ENCODE measurements at places on chromosomes 1 and 21.

DNA sequence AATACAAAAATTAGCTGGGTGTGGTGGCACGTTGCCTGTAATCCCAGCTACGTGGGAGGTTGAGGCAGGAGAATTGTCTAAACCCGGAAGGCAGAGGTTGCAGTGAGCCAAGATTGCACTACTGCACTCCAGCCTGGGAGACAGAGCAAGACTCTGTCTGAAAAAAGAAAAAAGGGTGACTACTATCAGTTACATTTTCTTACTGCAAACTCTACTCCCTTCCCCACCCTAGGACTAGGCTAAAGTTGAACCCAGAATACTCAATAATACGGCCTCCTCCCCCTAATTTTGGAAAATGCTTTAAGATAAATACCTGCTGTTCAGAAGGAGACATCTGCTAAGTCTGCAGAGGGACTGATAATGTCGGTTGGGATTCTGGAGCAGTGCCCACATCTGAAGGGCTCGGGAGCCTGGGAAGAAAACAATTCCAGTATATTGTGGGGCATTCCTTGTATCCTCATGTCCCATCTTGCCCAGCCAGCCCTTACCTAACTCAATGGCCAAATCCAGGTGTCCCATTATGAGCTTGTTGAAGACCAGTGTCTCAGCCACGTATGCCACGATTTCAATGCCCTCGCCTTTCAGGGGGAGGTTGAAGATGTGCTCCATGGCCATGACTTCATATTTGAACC lies 89.7 kb downstream of the ADCY10 start:
- no peak for DNase-seq

- no peak for DNase-seq
These were observed 11.7 kb upstream of the CD55 start for GRCh38 chr1:207309745-207310273.

GRCh38 chr21:44513389-44514217 lies 26.4 kb downstream of the KRTAP10-1 start:
- no peak for DNase-seq

DNA sequence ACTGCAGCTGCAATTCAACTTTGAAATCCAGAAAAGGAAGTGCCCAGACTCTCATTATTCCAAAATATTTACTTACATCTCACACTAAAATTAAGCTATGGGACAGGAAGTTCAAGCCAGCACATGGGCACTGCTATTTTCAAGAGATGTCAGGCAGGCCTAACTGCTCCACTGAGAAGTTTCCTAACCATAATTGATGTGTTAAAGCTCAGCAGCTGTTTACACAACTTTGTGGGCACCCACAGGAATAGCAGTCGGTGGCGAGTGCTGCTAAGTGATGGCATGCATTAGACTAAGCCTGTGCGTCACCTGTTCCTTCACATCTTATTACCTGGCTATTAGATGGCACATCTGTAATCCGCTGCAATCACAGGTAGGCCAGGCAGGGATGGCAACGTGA lies 303.3 kb upstream of the DAB1 start:
- DNase-seq, result no peak

DNA sequence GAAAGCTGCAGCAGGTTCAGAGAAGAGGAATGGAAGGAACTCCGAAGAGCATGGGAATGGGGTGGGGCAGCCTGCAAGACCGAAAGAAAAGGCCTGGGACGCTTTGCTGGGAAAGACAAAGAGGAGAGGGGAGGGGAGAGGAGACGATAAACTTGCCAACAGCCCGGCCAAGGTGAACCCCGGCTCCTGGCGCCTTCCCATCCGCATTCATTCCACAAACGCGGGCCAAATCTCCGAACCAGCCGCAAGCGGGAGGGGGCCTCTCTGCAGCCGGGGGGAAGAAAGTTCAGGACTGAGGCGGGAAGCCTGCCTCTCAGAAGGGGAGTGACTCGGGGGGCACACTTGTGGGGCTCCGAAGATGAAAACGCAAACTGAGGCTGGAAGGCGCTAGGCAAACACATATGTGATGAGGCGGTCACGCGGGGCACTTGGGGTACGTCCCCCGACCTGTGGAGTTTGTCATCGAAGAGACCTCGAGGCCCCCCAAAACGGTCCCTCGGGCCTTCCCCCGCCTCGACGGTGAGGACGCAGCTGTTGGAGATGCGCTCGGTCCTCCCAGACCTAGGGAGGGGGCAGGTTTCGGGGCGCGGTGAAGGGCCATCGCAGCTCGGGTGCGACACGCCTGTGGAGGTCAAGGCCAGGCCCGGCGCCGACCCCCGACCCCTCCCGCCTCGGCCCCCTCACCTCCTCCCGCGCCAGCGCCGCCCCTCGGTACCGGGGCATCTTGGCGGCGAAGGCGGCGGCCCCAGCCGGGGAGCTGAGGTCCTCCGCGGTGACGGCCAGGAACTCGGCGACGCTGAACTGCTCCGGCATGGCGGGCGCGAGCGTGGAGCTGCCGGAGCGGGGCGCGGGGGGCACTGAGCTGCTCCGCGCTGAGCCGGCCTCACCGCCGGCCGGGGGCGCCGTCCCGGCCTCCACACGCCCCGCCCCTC lies at the start of gene ASAP3:
ASAP3 (minus strand) TSS at position 859 of the 932 bp plus-strand sequence; CDS start at position 813, 46 bp downstream.
- peak; percentile 13 for DNase-seq

GRCh38 chr1:53547231-53547790 lies 88.1 kb downstream of the DMRTB1 start:
- no peak for DNase-seq

DNA sequence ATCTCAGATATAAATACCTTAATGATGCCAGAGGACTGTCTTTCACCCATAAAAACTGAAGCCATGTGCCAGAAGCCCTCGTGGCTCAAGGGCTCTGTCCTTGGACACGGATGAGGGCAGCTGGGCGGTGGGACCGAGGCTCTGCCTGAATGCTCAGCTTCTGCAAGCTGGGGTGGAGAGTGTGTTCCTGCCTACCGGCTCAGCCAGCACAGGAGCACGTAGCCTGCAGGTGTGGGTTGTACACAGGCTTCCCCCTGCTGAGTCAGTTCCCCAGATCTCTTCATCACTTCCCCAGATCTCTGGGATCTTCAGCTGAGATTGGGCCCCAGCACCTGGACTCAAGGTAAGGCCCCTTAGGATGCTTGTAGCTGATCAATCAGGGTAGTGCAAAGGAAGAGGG lies 15.4 kb downstream of the KCNJ15 start:
- DNase-seq, result no peak

All from stimulated activated CD4-positive, alpha-beta T cell treated with anti-CD3 and anti-CD28 coated beads, Interleukin-1b, Interleukin-23, amount 100 ng/mL, for 4 hours (primary cell).